ENCODE measurements at places on chromosomes 3 and 15.

DNA sequence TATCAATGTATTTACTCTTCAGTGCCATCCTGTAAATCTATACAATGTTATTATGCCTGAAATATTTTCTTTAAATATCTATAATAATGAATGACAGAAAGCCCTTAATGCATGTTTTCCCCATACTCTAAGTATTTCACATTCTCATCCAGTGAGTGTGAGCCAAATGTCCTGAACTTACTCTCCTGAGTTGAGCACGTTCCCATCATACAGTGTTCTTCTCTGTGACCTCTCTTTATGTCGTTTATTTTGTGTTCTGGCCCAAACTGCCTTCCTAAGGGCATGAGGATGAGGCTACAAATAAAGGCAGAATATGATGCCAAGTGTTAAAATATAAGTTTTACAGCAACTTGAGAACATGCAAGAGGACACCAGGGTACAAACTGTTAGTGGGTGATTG, 3.3 kb downstream of the OSBPL10 start:
- DNase-seq = no peak

- DNase-seq = no peak
These were observed 464 bp downstream of the SOX2 start for GRCh38 chr3:181712226-181712552.

DNA sequence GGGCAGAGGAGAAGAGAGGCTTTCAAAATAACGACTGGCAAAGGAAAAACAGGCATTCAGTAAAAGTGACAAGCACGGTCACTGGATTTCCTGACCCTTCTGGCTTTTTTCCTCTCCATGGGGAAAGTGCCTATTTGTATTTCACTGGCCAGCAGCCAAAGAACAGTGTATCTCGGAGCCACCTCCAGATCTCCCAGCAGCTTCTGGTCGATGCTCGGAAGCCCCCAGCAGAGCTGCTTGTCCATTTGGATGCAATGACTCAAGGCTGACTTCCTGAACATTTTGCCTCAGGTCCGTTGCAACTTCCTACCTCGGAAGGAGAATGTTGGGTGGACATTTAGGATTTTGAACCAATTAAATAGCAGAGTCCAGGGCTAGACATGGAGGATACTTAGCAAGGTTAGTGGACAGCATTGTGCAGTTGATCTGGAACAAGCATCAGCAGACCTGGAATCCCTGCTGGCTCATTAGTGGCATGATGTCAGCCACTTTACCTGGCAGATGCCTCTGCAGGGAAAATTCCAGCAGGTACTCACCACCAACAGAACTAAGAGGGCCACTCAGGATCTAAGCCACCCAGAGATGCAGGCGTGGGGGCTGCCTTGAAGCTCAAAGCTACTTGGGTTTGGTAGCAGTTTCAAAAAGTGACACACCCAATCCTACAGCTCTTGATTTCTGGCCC, 1.1 kb downstream of the FAM107A start:
- no peak for DNase-seq

DNA sequence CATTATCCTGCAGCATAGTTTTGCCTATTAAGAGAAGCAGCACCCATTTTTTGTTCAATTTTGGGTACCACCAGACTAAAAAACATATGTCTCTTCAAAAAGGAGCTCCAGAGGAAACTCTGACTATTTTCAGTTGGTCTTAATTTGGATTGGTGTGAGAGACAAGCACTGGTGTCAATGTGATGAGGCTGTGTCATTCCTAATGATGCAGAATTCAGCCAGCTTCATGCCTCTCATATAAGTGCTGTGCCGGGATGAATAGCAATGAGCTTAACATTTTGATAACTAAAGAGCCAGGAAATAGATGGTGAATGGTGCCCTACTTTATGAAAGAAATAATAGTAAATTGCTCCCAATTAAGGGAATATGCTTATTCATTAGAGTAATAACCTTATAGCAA, 15.9 kb downstream of the POPDC2 start:
- no peak for DNase-seq

GRCh38 chr3:152174876-152175527, 93.7 kb upstream of the MBNL1 start:
- DNase-seq = no peak

DNA sequence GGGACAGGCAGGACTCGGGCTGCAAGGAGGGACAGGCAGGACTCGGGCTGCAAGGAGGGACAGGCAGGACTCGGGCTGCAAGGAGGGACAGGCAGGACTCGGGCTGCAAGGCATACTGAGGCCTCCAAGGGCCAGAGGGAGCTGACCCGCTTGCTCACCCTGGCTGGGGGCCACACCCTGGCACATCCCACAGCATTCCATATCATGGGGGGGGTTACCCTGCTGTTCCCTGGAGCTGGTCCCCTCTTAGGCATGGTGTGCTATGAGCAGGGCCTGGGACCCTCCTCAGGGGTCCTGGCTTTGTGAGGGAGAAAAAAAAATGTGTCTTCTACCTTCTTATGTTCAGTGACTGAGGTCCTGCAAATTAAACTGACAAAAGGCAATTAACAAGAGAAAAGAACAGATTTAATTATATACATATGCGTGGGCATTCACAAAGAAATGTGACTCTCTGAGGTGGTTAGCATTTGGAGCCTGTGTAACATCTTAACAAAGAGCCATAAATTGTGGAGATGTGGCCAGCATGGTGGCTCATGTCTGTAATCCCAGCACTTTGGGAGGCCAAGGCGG, 97.6 kb upstream of the ALDH1A3 start:
- no peak for DNase-seq

GRCh38 chr15:101209285-101209845, 42.5 kb downstream of the CHSY1 start:
- no peak for DNase-seq

DNA sequence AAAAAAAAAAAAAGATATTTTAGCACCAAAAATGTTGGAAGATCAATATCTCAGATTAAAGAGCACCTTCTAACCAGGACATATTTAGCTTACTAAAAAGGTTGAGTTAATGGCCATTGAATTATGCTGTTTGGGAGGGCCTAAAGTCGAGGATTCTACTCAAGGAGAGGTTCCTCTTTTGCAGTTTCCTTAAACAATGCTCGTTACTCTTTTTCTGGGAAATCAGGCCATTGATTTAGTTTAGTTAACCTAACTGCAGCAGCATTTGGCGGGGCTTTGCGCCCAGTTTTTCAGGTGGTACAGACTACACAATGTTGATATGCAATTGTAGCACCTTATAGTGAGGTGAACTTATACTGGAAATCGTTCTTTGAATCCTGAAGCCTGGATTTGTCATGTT, 6.8 kb downstream of the ABHD2 start:
- DNase-seq = no peak

- DNase-seq = no peak
These were observed 15.4 kb upstream of the PIK3CB start for GRCh38 chr3:138850151-138850550.

DNA sequence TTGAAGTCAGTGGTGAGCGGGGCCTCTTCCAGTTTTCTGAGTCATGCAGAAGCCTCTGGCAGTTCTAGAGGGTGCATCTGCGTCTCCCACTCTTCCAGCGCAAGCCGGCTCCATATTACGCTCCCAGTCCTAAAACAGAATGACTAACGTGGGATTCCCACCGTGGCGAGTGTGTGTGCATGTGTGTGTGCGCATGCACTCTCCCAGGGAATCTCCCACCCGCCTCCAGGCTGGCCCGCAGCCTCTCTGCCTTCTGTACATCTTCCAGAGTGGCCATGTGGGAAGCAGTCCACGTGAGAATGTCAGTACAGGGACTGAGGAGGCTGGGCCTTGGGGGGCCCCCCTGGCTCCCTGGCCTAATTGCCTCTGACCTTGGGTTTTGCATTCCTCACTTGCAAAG, 87.7 kb downstream of the LSM3 start:
- DNase-seq = no peak

GRCh38 chr3:44510000-44510368, 32.5 kb upstream of the ZNF445 start:
- no peak for DNase-seq

DNA sequence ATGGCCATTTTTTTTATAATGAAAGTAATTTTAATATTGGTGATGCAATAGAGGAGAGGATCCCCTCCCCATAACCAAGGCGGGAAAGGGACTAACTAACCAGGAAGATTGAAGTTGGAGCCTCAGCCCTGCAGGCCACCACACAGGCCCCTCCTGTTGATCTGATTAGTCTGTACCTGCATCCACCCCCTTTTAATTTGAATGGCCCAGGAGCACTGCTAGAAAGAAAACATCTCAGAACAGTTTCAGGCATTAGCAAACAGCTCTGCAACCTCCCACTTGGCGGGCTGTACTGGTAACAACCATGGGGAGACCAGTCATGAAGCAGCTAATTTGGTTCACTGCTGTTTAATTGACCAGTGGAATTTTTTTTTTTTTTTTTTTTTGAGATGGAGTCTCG, 10.3 kb downstream of the CAV3 start:
- no peak for DNase-seq

DNA sequence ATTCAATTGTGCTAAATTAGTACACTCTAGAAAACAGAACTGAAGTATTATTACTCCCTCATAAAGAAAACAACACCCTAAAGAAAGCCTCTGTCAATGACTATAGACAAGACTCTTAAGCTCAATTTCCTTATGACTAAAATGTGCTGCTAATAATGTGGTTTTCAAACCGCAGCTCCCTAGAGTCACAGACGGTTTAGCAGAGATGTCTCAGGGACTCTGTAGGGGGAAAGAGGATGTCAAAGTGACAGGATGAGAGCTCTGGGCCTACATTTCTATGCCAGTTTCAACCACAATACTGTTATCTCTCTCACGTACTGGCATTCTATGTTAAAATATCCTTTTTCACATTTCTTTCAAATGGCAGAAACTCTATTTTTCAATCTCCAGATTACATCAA, 37.6 kb upstream of the WDR49 start:
- no peak for DNase-seq

DNA sequence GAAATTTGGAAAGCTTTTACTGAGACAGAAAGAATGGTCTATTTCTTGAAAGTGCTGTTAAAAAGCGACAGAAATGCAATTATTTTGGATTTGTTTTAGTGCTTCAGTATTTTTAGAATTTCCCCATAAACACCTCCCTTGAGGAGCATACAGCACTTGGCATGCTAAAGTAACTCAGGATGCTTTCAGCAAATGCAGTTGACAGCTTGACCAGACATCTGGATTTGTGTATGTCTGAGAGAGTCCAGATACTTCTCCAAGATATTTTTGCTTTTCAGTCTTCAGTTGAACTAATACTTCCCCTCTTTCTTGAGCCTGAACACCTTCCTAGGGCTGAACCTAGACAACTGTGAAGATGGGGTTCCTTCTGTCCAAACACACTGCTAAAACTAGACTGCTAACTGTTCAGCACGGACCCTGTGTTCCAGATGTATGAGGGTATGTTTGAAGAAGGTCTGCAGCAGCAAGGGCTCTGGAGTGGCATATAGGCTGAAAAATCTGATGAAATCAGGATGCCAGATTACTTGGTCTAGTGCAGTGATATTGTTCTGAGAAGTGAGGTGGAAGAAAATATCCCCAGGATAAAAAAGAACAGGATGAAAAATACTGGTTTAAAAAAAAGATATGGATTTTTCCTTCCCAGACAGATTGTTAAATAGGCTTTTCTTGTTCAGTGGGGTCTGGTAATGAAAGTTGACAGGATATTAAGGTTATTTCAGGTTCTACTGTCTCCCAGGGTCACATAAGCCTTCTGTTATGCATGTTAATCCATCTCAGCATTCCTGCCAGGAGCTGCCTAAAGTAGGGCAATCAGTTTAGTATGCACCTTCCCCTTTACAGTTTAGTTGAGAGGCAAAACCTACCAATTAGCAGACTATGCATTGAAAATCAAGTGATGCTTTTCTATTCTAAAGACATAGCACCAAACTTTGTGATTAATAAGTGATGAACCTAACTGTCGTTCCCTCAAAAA, 516.9 kb upstream of the TBL1XR1 start:
- DNase-seq = no peak

- no peak for DNase-seq
These were observed 61.2 kb upstream of the MCF2L2 start for GRCh38 chr3:183489455-183490210.

DNA sequence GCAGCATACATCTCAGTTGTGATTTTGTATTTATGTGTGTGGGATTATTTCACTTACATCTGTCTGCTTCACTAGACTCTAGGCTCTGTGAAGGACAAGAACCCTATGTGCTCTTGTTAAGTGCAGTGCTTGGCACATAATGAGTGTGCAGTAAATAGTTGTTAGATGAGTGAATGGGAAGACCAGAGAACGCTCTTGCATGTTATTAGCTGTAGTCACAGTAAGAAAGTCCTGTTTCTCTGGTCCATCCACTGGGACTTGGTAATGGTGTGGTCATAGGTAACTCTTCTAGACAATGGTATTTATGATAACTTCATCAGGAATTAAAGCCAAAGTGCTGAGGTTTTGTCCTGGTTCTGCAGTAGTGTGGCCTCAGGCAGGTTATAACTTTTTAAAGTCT, 1.4 kb upstream of the AQP9 start:
- DNase-seq = no peak

GRCh38 chr3:171044835-171045793, 18.6 kb upstream of the SLC2A2 start:
- no peak for DNase-seq

DNA sequence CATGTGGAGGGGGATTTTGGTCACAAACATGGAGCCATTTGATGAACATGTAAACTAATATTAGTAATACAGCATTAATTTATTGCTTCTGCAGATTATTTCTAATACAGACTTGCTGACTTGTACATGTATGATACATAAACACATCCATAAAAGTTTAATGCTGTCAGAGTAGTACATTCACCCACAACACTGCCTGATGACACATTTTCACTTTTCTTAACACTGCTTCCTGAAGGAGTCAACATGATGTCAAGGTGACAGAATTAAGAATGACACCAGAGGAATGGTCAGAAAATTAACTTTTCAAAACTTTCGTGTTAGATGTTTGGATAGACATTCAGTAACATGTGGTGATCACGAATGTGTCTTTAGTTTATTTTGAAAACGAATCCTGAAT, 199.4 kb downstream of the SATB1 start:
- DNase-seq = no peak

DNA sequence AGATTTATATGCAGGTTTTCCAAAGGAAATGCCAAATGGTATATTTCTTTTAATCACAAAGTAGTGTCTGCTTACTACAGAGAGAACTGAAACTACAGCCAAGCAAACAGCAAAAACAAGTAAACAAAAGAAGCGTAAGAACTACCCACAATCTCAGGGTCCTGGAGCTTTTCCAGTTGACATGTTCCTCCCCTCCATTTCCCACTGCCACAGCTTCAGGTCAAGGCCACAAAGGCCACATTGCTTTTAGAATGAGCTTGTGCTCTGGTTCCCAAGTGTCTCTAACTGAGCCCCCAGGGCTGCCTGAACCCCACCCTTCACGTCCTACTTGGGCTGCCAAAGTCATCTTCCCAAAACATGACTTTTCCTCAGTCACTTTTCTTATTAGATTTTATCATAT, 24.1 kb downstream of the CTDSPL start:
- DNase-seq = no peak

- no peak for DNase-seq
These were observed 130.1 kb upstream of the PRICKLE2 start for GRCh38 chr3:64355401-64355807.

- DNase-seq = no peak
These were observed 168.9 kb downstream of the ATP10A start for GRCh38 chr15:25694239-25694584.

DNA sequence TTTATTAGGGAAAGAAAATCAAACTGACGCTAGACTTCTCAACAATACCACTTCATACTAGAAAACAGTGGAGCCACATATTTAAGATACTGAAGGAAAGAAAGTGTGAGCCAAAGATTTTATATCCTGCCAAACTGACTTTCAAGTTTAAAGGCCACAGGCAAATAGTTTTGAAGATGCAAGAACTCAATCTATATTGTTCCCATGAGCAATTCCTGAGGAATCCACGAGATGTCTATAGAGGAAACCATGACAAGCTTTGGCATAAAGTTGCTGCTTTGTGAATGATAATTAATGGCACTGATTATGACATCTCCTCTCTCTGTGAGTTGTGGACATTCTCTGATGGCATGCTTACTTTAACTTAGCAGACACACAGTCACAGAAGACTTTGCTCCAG, 276.1 kb upstream of the GOLGA6L4 start:
- DNase-seq = no peak

All from NCI-H187 (cell line).